ENCODE measurements at places on chromosomes 1 and 21.

DNA sequence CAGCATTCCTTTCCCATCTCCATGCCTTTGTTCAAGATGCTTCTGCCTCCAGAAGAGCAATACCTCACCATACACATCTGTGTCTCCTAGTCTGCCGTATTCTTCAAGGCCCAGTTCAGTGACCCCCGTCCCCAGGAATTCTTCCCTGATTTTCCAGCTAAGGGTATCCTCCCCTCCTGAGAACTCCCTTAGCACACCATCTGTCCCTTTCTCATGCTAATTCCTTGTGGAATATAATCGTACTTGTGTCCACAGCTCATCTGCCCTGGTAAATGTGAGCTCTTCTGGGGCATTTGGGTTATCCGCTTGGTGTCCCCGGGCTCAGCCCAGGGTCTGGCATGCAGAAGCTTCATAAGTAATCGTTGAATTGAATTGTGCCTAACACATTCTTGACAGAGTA is 40.9 kb downstream of the BEND5 start:
- no peak for DNase-seq

- DNase-seq: no peak
These were observed 63.3 kb downstream of the TNR start for GRCh38 chr1:175679981-175680652.

GRCh38 chr1:215889871-215890270 is 322.8 kb downstream of the KCTD3 start:
- DNase-seq: no peak

DNA sequence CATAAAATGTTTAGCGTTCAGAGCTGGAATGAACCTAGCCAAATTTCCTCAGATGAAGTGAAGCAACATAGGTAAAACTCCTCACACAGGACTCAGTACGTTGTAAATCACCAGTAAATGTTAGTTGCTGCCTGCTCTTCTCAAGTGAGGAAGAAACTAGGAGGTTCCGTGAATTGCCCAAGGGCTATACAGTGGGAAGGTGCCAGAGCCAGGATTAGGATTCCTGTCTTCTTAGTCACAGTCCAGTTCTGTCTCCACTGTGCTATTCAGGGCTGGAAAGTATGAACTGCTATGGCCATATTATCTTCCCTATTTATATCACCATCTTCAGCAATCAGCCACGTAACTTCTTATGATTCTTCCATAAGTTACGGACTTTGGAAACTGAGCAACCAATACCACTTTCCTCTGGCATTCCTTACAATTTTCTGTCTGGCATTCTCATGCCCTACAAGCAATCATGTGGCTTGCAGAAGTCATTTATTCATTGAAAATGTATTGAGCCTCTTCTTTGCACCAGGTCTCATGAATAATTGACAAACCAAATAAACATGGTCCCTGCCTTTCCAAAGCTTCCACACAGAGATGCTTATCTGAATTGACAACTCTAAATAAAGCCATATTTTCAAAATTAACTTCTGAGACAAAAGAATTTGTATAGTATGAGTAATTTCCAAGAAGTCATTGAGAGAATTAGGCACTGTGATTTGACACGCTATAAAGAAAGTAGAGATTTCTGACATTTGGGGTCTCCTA is 271.6 kb upstream of the SGIP1 start:
- DNase-seq: no peak

DNA sequence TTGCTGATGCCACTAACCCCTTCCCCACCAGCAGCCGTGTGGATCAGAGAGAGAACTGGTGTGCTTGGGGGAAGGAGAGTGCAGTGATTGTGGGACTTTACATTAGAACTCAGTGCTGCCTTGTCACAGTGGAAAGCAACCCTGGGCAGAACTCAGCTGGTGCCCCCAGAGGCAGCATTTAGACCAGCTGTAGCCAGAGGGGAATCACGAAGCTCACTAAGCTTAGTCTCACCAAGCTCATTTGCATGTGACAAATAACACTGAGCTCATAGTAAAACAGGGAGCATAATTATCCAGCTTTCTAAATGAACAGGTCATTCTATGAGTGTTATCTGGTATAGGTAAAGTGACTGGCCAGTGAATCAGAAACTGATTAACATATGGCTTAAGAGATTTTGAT is 9.8 kb upstream of the SMAP2 start:
- no peak for DNase-seq

GRCh38 chr1:67795179-67795912 is 37.9 kb downstream of the GNG12 start:
- no peak for DNase-seq

DNA sequence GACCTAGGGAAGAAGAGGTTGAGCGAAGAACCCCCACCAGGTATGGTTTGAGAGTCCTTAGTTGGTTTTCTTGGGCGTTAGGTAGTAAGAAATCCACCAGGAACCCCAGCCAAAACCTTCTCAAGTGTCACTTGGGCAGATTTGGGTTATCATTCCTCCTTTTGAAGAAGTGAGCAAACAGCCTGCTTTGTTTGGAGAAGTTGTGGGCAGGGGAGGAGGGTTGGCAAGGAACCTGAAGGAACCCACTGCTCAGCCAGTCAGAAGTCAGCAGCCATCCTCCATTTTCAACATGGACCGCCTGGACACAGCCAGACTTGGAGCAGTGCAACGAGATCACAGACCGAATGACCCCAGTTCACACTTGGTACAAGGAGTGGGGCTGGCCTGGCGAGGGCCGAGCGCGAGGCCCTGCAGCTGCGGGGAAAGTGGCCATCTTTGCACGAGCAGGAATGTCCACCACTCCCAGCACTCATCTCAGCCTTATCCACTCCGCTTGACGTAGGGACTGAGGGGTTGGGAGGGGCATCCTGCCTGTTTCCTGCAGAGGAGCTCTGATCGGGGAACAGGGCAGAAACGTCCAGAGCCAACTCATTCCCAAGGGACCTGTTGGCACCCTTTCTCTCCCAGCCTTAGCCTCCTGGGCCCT is 7.2 kb downstream of the ADPRS start:
- no peak for DNase-seq

GRCh38 chr1:84365225-84366221 is 32.8 kb upstream of the DNASE2B start:
- DNase-seq: no peak

DNA sequence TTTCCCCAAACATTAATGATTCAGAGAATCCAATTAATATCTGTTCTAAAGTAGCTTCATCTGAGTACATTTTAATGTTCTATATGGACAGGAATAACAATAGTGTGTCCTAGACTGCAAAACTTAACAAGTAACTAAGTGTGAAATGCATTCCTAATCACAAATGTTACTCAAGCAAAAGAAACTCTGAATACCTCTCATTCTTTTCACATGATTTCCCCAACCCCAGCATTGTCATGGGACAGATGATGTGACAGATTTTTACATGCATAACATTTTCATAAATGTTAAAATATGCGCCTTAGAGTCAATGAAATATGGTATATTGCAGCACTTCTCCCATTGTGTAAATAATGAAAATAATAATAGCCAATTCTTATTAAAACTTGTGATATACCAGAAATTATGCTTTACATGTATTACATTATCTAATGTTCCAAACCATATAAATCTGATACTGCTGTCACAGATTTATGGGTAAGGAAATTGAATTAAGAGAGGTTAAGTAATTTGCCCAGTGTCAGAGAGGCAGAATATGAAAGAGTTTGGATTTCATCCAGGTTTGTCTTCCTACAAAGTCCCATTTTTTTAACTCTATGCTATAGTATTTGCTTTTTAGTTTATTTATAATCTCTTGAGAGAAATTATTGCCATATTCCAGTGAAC is 269.4 kb downstream of the LRRC7 start:
- no peak for DNase-seq

- DNase-seq: no peak
These were observed 1.4 kb downstream of the LAD1 start for GRCh38 chr1:201397675-201398074.

DNA sequence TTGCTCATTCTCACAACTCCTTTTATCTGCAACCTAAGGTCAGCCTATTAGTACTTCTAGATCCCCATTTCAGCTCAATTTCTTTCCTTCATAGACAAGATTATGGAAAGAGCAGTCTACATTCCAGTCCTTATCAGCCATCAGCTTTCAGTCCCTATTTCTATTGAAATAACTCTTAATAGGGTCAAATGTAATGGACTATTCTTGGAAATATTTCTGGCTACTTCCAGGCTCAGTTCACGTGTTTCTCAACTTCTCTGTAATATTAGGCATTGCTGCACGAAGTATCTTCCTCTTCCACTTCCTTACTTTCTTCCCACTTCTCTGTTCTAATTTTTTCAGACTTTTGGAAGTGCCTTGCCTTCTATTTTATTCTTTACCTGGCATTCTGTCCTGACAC is 232.9 kb upstream of the USP25 start:
- DNase-seq: no peak

- DNase-seq: no peak
These were observed 22.4 kb downstream of the CASQ2 start for GRCh38 chr1:115746021-115746690.

DNA sequence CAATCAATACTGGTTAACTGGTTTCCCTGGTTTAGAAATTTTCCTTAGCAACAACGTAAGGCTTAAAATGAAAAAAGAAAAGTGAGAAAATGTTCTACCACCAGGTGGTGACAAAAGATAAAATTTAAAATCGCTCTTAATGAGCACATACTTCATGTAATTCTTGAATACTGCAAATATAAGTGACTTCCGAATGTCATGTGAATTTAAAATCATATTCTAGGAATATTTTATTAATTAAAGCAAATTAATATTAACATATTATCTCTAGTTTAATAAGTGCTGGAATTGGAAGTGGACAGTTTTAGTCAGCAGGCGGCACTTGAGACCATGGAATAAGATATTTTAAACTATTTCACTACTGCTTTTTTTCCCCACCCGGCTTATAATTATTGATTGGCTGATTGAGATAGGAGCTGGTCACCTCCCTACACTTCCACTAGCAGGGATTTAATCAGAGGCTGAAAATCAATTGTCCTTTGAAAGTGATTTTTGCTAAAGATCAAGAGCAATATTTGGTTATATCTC is 5.0 kb upstream of the ADAMTS1 start:
- no peak for DNase-seq

- DNase-seq: no peak
These were observed 65.2 kb upstream of the SPAG17 start for GRCh38 chr1:118250232-118250631.

DNA sequence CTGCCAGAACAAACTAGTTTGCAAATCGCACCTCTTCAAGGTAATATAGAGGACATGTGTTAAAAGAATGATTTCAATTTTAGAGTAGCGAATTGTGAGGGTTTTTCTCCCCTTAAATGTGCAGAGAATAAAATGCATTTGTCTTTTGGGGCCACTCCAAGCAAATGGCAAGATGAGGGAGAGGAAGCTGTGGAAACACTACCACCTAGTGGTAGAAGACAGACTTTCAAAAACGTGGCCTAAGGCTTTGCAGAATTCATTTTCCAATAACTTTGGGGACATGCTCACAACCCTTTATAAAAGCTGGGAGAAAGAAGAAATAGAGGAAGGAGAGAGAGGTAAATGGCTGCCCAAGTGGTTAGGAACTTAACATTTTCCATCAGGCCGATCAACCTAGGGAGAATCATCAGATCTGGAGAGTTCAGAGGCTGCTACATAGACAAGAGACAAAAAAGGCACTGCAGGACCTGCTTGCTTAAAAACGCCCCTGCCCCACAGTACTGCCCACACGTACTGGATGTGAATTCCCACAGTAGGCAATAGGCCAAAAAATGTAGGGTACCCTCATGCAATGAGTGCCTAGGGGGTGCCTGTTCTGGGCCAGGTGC is 15.7 kb upstream of the RCAN1 start:
- no peak for DNase-seq

- DNase-seq: no peak
These were observed 208.1 kb upstream of the MAP1LC3C start for GRCh38 chr1:242206994-242207393.

DNA sequence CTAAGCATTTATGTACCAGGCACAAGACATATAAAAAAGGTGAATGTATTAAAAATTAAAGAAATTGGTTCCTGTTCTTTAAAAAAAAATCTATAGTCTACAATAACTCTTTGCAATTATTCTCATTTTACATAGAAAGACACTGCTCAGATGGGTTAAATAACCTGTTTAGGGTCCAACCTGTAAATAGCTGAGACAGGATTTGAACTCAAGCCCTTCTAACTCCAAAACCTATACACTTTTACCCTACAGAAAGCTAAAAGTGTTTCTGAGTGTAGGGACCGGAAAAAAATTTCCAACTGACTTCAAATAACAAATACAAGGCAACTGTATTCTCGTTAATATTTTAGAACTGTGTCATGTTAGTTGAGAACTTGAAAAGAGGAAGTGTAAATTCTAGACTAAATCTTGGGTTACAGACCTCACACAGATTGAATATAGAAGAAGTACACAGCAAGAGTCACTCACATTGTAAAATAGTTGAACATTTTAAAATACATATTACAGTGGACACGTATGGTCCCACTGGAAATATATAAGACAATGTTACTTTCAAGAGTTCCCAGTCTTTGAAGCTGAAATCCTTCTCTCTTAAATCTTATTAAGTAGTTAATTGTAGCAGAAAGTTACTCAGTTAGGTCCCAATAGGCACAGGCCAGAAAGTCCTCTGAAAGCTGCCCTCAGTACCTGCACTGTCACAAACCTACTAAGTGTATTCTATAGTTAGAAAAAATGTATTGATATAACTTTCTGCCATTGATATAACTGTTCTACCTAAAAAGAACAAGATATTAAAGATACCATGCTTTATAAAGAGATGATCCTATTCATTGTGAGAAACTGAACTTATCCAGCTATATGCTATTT is 7.3 kb downstream of the EDEM3 start:
- DNase-seq: no peak

- no peak for DNase-seq
These were observed 102.0 kb upstream of the C1orf174 start for GRCh38 chr1:4002061-4002521.

DNA sequence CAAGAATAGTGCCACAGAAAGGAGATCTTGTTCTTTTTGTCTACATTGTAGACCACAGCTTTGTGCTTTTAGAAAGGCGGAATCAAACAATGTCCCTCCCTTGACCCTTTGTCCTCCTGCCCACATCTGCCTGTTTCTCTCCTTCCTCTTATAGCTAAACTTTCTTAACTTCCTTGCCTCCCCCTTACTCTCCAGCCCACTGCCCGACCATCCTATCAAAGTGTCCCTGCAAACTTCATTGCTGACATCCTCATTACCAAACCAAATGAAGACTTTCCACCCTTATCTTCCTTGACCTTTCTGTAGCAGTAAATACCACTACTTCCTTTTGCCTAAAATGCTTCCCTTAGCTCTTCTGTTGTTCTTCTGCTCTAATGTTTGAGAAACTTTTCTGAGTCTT is 5.0 kb downstream of the SELP start:
- DNase-seq: no peak

GRCh38 chr21:39379986-39380891 is 31.4 kb upstream of the HMGN1 start:
- DNase-seq: peak; percentile 80

DNA sequence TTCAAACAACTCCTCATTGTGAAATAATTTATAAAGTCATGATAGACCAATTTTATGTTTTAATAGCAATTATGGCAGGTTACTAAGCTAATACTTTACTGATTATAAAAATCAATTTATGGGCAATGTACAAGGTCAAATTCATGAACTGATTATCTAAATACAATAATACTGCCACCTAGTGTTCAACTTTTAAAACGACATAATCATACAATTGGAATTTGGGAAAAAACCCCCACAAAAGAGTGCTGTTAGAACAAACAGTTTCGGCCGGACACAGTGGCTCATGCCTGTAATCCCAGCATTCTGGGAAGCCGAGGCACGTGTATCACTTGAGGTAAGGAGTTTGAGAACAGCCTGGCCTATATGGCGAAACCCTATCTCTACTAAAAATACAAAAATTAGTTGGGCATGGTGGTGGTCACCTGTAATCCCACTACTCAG is 14.0 kb downstream of the GTF2B start:
- DNase-seq: no peak

GRCh38 chr1:81850031-81850430 is 49.3 kb downstream of the ADGRL2 start:
- DNase-seq: no peak

Measured in activated CD4-positive, alpha-beta T cell treated with anti-CD3 and anti-CD28 coated beads, Interleukin-2, amount 50 U/mL, for 24 hours (primary cell).